ENCODE measurements at places on chromosomes 1 and 21.

GRCh38 chr1:240194120-240194519 is 102.4 kb downstream of the FMN2 start:
- no peak for DNase-seq

- no peak for DNase-seq
Measured at GRCh38 chr1:167683641-167684502, 37.9 kb upstream of the MPZL1 start.

DNA sequence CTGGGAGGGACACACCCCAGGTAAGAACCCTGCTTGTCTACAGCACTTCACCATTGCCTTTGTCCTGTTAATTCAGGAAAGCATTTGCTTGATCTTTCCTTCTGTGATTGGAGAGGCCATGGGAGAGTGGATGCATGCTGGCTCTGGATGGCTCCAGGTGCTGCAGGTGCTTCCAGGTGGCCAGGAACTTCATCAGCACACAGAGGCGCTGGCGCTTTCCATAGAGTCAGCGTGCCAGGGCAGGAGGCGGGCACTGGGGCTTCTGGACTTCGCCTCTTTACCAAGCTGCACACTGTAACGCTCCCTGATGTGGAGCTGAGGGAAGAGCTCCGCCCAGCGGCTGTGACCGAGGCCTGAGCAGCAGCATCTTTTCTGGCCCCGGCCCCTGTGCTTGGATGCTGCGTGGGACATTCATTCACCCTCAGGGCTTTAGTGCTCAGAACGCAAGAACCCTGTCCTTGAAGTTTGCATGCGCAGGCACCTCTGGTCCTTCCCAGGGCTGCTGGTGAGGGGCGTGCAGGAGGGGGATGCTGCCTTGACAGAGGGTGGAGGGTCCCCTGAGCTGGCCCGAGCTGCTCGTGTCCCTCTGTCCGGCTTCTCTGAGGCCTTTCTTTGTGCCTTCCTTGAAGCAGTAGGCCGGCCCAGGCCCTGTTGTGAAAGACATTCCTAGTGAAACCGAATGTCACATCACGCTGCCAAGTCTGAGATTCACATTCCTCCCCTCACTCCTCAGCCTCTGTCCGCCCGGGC is 1.6 kb upstream of the MX2 start:
- no peak for DNase-seq

GRCh38 chr1:9589144-9589718 is 520 bp downstream of the TMEM201 start:
- DNase-seq, result peak; percentile 21

DNA sequence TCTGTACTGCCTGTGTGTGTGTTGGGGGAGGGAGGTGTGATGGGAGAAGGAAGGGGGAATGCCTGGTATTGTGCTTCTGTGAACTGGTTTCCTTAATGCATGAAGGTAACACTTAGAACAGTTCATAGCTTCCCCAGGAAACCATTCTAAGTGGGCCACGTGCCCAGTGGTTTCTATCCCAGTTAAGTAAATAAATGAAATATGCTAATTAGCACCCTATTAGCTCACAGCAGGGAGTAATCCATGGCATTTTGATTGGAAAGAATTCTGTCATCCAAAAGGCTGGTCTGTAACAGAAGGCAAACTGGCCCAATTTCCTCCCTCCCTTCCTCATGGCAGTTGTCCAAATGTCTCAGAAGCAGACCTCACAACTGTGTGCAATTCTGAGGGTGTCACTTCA is 199.3 kb downstream of the TTLL7 start:
- no peak for DNase-seq

- DNase-seq, result peak; percentile 70
Measured at GRCh38 chr1:232764458-232765251, 40.6 kb upstream of the MAP10 start.

GRCh38 chr1:1921901-1922701 is 3.0 kb upstream of the TMEM52 start:
- DNase-seq, result no peak

DNA sequence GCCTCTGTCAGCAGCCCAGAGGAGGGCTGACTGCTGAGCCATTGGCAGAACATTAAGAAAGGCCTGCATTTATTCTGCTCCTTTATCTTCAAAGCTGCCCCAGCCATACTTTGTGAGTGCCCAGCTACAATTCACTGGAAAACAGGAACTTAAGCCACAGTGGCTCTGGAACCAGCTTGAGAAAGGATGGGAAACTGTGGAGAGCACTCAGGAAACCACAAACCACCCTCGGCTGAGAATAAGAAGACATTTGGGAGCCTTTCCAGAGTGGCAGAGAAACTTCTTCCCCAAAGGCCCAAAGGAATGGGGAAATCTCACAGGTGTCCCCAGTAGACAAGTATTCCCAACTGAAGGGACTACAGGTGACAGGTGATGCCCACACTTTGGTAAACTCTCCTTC is 1.8 kb downstream of the LAMB3 start:
- no peak for DNase-seq

DNA sequence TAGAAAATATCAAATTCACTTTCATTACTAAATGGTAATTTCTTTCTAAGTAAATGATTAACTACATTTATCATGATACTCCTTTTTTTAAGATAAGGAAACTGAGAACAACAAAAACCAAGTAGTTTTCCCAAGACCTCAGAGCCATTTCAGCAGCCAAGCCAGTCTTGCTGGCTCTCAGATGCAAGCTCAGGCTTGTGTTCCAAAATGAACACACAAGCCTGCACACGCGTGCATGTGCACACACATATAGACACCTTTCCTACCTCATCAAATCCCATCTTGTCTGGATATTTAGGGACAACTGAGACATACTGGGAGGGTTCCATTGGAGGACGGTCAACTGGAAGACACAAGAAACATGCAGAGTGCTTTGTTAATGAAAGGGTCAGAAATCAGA is 83.0 kb downstream of the COLGALT2 start:
- DNase-seq, result no peak

- no peak for DNase-seq
Measured at GRCh38 chr1:113686891-113687618, 72.2 kb downstream of the PHTF1 start.

GRCh38 chr1:218938259-218938658 is 235.4 kb upstream of the LYPLAL1 start:
- DNase-seq, result no peak

Data from NCI-H2171 (cell line).